ENCODE measurements at places on chromosomes 7 and 10.

GRCh38 chr10:103739039-103739764, 116.2 kb downstream of the SH3PXD2A start:
- DNase-seq: peak; percentile 91

GRCh38 chr7:101165075-101165957, at the start of gene VGF:
Gene VGF, minus strand, starts transcription at chr7:101165569. Its CDS starts 726 bp downstream, at chr7:101164843.
- DNase-seq: peak; percentile 84

DNA sequence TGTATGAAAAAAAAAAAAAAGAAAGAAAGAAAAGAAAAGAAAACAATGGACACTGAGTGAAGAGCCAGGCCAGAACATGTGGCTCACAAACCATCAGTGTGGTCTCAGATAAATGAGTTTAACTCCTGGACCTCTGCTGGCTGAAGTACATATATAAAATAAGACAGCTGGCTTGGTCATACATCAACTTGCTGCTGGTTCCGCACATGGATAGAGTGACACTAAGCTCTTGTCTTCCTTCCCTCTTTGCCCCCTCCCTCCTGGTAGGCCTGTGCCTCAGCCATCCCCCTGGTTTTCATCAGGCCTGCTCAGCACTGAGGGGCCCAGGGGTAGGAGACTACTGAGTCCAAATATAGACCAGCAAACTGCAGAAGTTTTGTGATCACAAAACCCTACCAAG, 58.1 kb upstream of the DGKI start:
- no peak for DNase-seq

GRCh38 chr7:18590744-18591340, 95.3 kb downstream of the HDAC9 start:
- peak; percentile 22 for DNase-seq

- DNase-seq: no peak
Measured at GRCh38 chr7:83478616-83479015, 170.3 kb downstream of the SEMA3E start.

DNA sequence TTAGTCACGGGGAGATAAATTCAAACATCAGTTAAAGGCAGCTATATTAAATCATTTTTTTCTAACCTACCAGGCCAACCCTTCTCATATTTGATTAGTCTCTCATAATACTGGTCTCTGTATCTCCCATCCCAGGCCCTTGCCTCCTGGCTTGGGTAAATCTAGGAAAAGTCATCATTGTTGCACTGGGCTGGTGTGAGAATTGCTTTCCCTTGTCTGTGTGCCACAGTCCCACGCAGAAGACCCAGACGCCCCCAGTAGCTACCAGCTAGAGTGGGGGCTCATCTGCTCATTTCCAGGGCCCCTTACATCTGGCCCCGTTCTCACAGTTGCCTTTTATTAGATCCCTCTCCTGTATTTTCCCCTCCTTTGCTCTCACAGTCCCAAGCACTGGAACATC, 67.6 kb upstream of the VIPR2 start:
- no peak for DNase-seq

DNA sequence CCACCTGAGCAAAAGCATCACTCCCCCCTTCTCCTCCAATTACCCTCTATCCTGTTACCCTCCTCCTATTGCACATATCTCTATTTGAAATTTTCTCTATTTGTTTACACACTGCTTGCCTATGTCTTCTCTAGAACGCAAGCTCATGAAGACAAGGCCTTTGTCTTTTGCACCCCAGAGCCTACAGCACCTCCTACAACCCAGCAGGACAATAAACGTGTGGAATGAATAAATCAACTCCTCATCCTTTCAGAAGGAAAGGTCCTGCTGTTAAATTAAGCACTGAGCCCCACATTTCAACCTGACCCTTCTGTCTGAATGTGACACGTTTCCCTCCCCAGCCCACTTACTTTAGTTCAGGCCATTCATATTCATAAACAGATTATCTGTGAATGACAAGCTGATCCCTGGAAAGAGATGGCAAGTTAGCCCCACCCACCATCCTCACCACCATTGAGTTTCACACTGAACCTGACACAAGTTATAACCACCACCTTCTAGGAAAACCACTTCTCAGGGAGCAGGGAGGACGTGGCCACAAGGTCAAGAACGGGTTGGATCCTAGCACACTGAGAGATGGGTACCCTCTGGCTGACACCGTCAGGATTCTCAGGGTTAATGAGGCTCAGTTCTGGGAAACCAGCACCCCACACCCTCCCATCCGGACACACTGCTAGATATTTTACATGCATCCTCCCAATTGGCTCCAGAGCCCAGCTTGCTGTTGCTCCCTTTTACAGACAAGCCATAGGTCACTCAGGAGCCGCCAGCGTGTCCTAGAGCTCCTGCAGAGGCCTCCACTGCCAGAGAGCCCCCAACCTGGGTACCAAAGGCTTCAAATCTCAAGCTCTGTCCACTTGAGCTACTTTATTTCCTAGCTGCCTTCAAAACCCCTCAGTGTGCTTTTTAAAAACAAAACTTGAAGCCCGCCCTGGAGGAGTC, 934 bp downstream of the PRTFDC1 start:
- DNase-seq: no peak

DNA sequence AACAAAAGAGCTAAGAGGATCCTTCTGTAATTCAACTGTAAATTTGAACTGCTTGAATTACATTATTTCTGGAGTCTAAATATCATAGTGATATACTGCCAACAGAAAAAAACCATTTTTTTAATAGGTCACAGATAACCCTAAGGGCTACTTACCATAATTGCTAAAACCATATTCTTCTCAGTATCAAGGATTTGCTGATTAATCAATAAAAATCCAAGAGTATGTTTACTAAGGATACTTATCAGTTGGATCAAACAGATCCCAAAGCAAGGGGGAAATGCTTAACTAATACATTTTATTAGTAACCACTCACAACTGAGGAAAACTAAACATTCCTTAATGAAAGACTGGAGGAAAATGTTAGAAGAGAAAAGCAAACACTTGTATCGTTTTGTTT, 166.0 kb downstream of the PIP4K2A start:
- no peak for DNase-seq

- DNase-seq: peak; percentile 98
Measured at GRCh38 chr10:77104459-77104980, 533.1 kb downstream of the KCNMA1 start.

DNA sequence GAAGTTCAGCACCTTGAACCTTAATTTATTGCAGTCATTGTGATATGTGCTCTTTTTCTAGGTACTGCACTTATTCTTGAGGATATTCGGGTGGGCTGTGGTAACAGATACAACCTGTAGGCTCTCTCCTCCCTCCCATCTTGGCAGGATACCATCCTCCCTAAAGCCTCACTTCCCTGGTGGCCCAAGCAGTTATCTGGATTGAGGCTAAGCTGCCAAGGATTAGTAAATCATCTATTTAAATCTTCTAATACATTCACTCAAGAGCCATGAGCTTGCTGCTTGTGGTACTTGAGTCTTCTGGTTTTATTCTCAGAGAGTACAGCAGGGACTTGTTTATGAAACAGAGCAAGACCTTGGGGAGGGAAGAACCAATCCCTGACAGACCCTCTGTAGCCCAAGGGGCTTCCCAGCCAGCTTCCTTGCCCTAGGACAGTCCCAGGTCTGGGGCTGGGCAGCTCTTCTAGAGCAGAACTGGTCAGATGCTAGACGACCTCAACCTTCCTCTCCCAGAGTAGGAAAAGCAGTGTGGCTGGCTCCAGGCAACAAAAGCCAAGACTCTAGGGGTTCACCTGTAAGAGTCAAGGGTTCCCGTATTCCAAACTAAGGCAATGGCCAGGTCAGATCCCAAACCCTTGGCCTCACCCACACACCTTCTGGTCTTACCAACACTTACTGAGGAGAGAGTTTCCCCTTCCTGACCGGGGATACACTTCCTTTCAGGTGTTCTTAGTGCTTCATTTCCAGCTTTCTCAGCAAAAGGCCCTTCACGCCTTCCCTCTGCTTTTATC, 21.3 kb downstream of the WNT8B start:
- no peak for DNase-seq

DNA sequence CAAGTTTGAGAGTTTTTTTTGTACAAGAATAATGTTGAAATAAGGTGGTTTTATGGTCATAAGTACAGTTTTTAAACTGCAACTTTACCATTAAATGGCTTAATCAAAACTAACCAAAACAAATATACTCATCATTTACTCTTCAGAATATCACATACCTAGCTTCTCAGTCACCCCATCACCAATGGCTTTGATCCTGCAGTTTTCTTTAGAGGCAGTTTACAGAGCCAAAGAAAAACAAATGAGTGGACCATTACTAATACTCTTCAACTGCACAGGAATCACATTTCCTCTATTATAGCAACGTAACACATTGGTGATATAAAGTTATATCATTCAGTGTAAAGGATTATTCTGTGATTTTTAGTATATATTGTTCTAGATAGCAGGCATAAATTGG, 576.1 kb upstream of the LRRTM3 start:
- DNase-seq: no peak

DNA sequence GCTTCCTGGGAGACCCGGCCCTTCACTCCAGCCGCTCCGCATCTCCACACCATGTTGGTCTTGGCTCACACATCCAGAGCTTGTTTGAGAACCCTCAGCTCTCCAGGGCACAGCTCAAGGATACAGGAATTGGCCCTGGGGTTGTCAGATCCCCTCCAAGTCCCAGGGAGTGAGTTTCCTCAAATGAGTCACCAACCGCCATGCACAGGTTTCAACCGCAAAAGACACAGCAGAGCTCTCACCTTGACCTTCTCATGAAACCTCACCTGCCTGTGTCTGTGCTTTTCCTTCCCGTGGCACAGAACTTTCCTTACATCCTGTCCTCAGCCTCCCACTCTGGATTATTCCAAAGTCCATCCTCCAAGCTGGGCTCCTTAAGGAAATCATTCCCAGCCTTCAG, 20.6 kb downstream of the AZGP1 start:
- no peak for DNase-seq

GRCh38 chr7:64559206-64559605, 3.7 kb downstream of the ZNF680 start:
- DNase-seq: no peak

DNA sequence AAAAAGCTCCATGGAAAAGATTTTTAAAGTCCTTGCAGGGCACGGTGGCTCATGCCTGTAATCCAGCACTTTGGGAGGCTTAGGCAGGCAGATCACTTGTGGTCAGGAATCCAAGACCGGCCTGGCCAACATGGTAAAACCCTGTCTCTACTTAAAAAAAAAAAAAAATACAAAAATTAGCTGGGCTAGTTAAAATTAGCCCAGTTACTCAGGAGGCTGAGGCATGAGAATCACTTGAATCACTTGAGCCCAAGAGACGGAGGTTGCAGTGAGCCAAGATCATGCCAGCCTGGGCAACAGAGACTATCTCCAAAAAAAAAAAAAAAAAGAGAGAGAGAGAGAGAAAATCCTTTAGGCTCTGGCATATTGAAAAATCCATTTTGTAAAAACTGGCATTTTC, 61.9 kb downstream of the CCDC6 start:
- no peak for DNase-seq

DNA sequence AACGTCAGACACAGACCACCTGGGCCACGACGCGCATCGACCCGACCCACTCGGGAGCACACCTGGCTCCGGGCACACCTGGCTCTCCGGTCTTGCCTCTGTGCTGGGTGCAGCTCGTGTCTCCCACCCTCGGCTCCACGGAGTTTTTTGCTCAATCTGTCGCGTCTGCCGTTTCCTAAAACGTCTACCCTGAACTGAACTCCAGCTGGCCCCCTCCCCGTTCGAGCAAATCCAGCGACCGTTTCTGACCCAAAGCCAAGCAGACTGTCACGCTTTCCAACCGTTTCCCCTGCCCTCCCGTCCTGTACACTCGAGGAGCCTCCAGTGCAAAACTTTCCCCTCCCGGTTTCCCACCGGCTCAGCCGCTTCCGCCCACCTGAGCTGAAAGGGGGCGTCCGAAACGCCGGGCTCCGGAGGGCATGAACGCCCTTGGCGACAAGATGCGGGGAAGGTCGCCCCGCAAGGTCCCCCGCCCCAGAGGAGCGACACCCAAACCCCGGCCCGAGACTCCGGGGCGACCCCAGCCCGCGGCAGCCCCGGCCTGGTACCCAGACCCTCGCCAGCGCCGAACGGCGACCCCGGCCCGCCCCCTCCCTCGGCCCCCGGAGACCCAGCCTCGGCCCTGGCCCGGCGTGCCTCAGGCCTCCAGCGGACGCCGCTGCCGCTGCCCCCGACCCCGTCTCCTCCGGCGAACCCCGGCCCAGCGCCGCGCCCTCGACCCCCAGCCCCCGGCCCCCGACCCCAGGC, 557 bp downstream of the CYTH3 start:
- no peak for DNase-seq

DNA sequence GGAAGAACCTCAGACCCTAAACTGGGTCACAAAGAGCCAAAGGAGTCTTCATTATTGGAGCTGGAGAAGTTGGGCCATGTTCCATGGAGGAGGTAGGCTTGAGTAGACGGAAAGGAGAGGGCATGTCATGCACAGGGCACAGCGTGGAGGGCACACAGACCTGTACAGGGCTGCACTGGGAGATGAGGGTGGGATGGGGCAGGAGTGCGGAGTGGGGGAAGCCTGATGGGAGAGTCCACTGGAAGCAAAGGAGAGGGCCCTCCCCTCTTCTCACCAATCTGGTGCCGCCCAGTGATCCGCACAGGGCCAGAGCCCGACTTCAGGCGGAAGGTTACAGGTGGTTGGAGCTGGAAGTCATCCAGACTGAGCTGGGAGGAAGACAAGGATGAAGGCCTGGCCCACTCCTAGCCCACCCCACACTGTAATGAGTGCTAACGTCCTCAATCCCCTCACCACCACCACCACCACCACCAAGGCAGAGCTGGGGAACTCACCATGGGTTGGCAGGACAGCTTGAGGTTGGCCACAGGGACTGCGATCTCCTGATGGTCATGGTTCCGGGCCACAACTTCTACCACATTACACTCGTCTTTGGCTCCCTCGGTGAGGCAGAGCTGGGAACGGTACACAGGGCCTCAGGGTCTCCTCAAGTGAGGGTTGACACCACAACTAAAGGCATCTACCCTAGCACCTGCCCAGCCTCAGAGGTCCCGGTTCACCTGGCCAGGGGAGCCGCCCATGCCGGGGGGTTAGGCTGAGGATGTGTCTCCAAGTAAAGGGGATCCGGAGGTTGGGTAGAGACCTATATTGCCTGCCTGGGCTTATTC, 1.0 kb downstream of the NPM3 start:
- no peak for DNase-seq

- no peak for DNase-seq
Measured at GRCh38 chr7:92200791-92201190, 21.8 kb upstream of the LRRD1 start.

GRCh38 chr10:78777466-78777865, 291.3 kb upstream of the ZMIZ1 start:
- no peak for DNase-seq

DNA sequence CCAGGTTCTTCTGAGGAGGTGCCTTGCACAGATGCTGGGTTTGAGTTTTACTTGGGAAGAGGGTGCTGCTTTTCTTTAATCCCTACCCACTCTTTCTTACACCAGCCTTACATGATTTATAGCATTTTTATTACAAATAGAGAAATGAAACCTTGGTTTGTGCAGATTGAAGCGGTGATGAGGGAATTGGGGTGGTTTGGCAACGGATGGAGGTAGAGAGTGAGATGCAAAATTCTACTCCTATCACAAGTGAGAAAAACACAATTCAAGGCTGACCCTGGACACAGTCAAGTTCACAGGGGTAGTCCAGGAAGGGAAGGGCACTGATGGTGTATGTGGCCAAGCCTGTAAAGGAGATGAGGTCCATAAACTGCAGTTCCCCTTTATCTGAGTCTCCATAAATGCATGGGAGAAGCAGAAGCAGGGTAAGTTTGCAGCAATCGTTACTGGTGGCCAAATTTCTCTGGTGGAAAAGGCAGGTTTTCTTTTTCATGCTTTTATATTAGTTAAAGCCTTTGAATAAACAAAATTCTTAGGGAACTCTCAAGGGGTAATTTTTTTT, 214.3 kb downstream of the JAZF1 start:
- no peak for DNase-seq

GRCh38 chr7:110852156-110852940, 238.6 kb upstream of the LRRN3 start:
- no peak for DNase-seq

Data from skeletal muscle cell (primary cell).